Caco-2 (cell line): ENCODE measurements at places on chromosomes 13 and 19. TPM values are rescaled to one million over a fixed set of nuclear protein-coding genes. Genes with fewer than 3 reads are reported as not detected.

GRCh38 chr19:5695649-5696195 is 5.6 kb downstream of the RPL36 start:
- H3K4me1 ChIP-seq, result no peaks in the 10 kb centered on the region
- H3K27ac ChIP-seq, result no peak overlapping the region
- H3K36me3 ChIP-seq, result peaks cover 10% of the 10 kb centered on the region
- H3K27me3 ChIP-seq, result no peaks in the 10 kb centered on the region
- H3K4me3 ChIP-seq, result no peak overlapping the region

GRCh38 chr19:1275260-1275975 is at the start of gene FAM174C:
Gene FAM174C, plus strand, starts transcription at chr19:1275530. Its CDS starts 20 bp downstream, at chr19:1275550.
- DNase-seq, result peak; percentile 94
- peak within 1 kb of the TSS; percentile 91 for H3K27ac ChIP-seq
- no peaks in the 10 kb centered on the region for H3K27me3 ChIP-seq
- peaks cover 5% of the 10 kb centered on the region for H3K36me3 ChIP-seq

- peaks cover 3% of the 10 kb centered on the region; the same call in 1 of the 2 replicates for H3K36me3 ChIP-seq
- no peak for DNase-seq
- H3K4me3 ChIP-seq, result no peak overlapping the region
- no peaks in the 10 kb centered on the region for H3K4me1 ChIP-seq
- H3K27ac ChIP-seq, result no peak overlapping the region
- no peaks in the 10 kb centered on the region for H3K27me3 ChIP-seq
Observed at GRCh38 chr19:47487551-47488515, 3.8 kb upstream of the KPTN start.

DNA sequence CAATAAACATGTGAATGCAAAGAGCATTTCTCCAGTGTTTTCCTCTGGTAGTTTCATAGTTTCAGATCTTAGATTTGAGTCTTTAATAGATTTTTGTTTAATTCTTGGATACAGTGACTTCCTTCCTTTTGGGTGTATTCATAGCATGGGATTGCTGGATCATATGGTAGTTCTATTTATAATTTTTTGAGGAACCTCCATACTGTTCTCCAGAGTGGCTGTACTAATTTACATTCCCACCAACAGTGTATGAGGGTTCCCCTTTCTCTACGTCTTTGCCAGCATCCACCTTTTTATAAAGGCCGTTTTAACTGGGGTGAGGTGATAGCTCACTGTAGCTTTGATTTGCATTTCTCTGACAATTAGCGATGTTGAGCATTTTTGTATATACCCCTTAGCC is 9.3 kb upstream of the CALM3 start:
- no peaks in the 10 kb centered on the region for H3K27me3 ChIP-seq

DNA sequence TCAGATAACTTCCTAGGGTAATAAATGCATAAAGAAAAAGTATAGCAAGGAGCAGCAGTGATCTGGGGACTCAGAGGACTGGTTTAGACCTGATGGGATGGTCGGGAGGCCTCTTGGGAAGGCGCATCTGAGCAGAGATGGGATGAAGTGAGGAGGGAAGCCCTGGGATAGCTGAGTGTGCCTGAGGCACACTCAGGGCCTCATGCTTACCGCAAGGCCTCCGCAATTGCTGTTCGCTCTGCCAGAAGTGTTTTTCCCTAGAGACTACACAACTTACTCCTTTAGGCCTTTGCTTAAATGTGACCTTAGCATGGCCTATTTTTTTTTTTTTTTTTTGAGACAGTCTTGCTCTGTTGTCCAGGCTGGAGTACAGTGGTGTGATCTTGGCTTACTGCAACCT is 4.1 kb upstream of the DLL3 start:
- H3K27ac ChIP-seq, result no peak overlapping the region
- H3K36me3 ChIP-seq, result no peaks in the 10 kb centered on the region
- H3K4me1 ChIP-seq, result 0 out of 2 replicates have a peak, but pooled peaks cover 7% of the 10 kb centered on the region
- no peak overlapping the region for H3K4me3 ChIP-seq

DNA sequence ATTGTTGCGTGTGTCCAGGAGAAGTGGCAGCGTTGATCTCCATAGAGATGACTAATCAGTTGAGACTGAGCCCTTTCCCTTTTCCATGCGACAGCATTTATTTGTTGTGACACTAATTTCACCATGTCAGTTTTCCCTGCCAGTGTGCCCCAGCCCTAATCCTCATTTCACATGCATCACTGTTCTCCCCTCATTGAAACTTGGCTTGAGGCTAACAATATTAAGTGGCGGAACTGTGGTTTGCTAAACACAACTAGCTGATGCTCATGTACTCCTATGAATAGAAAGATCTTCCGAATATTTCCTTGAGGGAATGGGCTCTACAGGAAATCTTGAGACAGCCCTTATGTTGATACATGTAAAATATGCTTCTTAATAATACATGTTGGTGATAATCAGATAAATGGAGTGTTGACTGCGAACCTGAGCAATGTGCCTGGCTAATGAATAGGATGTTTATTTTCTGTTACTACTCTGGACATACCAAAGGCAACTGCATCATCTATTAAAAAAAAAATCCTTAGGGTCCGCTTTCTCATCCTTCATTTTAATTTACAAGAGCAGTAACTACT is 258.6 kb downstream of the ATP8A2 start:
- no peak overlapping the region for H3K4me3 ChIP-seq
- H3K4me1 ChIP-seq, result 0 out of 2 replicates have a peak, but pooled peaks cover 3% of the 10 kb centered on the region
- no peaks in the 10 kb centered on the region for H3K36me3 ChIP-seq

DNA sequence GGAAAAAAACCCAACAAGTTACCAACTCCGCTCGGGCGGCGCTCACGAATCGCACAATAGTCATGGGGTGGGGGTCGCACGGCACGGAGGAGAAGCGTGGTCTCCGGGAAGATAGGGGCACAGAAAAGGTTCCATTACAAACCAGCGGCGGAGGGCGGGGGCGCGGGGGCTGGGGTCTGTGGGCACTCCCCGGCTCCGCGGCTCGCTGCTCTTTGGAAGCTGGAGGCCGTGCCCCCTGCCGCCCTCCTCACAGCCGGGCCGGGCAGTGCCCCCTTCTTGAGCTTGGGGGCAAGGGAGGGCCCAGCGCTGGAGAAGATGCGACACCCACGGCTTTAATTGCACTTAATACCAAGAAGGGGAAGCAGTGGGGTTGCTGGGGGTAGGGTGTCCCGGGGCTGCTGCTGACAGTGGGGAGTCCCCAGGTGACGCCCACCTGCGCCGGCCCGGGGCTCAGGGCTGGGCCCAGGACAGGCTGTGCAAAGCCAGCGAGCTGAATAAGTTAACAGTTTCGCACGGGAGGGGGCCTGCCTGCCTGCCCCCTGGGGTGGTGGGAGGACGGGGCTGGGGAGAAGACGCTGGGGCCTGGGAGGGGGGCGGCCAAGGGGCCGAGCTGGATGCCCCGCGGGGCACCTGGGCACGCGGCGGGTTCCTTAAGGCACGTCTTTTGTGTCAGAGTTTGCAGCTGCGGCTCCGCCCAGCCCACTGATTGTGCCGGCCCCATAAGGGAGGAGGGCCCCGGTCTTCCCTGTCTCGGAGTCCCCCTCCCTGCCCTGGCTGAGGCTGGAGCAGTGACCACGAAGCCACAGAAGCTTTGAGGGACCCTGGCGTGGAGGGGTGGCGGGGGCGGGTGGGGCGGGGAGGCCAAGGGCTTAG is 9.8 kb downstream of the DCAF15 start:
- DNase-seq, result no peak
- H3K27ac ChIP-seq, result no peak overlapping the region
- H3K27me3 ChIP-seq, result no peaks in the 10 kb centered on the region
- H3K4me1 ChIP-seq, result no peaks in the 10 kb centered on the region
- no peak overlapping the region for H3K4me3 ChIP-seq
- peaks cover 3% of the 10 kb centered on the region for H3K36me3 ChIP-seq

GRCh38 chr13:48892053-48892687 is 83.5 kb upstream of the FNDC3A start:
- no peak overlapping the region for H3K4me3 ChIP-seq
- no peaks in the 10 kb centered on the region for H3K4me1 ChIP-seq
- no peak for DNase-seq
- H3K27ac ChIP-seq, result no peak overlapping the region

DNA sequence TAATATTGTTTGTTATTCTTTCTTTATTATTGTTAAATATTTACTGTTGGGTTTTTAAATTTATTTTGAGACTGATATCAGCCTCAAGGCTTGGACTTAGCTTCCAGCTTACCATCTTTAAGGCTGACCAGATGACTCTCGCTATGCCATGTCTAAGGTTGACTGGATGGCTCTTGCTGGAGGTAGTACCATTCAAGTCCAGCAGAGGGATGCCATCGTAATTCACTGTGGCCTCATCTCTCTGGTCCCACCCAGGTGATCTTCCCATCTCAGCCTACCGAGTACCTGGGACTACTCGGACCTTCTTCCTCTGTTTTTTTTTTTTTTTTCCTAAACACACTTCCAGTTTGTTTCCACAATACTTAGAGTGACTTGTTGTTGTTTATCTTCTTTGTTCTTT is 41.7 kb upstream of the ZNF91 start:
- no peak overlapping the region for H3K4me3 ChIP-seq
- no peaks in the 10 kb centered on the region for H3K36me3 ChIP-seq
- H3K27me3 ChIP-seq, result no peaks in the 10 kb centered on the region
- no peaks in the 10 kb centered on the region for H3K4me1 ChIP-seq

DNA sequence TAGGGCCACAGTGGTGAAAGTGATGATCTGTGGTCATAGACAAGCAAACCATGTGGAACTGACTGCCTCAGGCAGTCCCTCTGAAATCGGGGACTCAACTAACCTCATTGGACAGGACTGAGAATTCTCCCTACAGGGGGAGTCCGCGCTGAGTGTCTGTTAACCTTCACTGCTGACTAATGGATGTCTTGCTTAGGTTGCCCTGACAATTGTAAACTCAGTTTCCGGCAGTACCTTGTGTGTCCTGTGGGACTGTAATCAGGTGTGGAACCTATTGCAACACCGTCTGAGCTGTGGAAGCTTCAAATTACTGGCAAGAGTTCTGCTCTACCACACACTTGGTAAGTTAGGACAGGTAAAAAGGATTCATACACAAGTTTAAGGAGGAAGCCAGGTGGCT is 21.8 kb downstream of the ZNF77 start:
- H3K27me3 ChIP-seq, result no peaks in the 10 kb centered on the region
- H3K36me3 ChIP-seq, result peaks cover 4% of the 10 kb centered on the region; the same call in 1 of the 2 replicates
- H3K4me1 ChIP-seq, result no peaks in the 10 kb centered on the region
- H3K27ac ChIP-seq, result no peak overlapping the region

DNA sequence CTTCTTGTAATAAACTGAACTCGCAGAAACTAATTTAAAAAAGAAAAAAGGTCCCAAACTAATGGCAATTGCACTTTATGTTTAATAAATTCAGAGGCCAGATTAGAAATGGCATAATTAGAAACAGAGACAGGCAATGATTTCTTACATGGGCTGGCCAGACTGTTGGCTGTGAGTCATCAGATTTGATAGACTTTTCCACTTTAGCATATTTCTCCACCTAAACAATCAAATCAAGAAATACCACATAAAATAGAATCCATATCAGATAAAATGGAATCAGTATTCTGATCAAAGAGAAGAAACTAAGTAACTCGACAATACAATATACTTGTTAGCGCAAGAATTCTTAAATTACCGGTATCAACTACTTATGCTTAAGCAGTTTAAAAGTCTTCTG is 29.0 kb downstream of the EXOSC8 start:
- H3K27ac ChIP-seq, result no peak overlapping the region
- no peaks in the 10 kb centered on the region for H3K27me3 ChIP-seq
- H3K4me1 ChIP-seq, result no peaks in the 10 kb centered on the region
- no peak overlapping the region for H3K4me3 ChIP-seq

DNA sequence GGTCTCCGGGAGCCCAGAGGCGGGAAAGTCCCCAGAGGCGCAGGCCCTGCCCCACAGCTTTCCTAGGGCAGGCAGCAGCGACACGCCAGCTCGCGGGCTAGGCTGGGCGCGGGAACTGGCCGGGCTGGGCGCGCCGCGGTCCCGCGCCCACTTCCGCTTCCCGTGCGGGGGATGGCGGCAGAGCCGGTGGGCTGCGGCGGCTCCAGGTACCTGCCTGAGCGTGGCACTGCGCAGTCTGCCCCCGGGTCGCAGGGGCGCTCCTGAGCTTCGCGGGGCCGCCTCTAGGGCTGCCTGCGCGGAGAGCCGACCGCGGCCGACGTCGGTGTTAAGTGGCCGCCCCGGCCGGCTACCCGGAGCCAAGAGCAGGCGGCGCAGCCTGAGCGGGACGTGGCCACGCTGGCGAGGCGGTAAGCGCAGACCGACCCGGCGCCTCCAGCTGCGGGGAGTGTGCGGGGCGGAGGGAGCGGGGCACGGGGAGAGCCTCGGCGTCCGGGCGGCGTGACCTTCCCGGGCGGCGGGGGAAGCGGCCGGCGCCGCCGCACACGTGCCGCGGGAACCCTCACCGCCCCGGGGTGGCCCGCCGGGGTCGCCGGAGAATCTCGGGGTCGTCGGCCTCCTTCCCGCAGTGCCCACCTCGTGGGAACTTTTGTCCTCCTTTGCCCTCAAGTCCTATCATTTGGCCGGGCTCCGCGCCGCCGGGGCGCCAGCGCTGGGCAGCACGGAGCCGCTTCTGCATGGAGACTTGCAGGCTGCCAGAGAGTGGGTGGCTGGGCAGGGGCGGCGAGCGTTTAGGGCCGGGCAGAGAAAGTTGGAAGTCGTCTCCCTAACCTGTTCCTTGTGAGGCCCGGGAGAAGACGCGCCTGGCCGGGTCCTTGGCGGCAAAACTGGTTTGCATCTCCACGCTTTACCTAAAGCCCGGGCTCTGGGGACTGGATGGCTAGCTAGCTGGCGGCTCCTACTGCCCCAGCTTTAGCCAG is 31.4 kb upstream of the MPHOSPH8 start:
- H3K27ac ChIP-seq, result peak overlapping the region; percentile 26
- DNase-seq, result peak; percentile 81
- H3K36me3 ChIP-seq, result peaks cover 8% of the 10 kb centered on the region
- H3K4me3 ChIP-seq, result peak overlapping the region; percentile 81

Gene CRB3
- total RNA-seq, result 53.9 and 54.5 TPM in 2 replicates

Gene TNNT1
- total RNA-seq, result 11.8 and 18.0 TPM in 2 replicates

Gene KCNRG
- total RNA-seq, result 0.20 and 0.58 TPM in 2 replicates

Gene CTXN1
- total RNA-seq, result 7.4 and 9.1 TPM in 2 replicates

Gene CYP4F11
- total RNA-seq, result not detected in 2 replicates

Gene NMRK2
- total RNA-seq, result not detected in 2 replicates
